Fibroblast of skin of right quadriceps (primary cell): ENCODE measurements at places on chromosomes 13 and 19.

- no peak for DNase-seq
Measured at GRCh38 chr13:98765996-98766519, 13.6 kb upstream of the SLC15A1 start.

GRCh38 chr19:18308948-18309325 lies 13.9 kb downstream of the LSM4 start:
- DNase-seq: no peak

DNA sequence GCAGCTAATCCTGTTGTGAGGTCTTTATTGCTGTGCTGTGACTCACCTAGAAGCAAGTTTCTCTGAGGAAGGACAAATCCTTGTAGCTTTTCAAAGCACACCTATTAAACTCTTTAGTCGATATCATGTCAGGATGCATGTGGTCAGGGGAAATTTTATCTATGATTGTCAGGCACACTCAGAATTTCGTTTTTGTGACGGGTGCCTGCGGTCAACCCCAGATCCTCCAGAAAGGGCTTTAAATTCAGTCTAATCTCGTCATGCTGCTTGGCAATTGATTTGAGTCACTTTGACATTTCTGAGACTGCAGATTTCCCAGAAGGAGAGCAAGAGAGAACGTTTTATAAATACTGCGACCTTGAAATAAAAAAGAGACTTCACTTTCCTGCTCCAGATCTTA lies 316.9 kb downstream of the FGF9 start:
- no peak for DNase-seq

GRCh38 chr13:19592657-19593180 lies 31.4 kb upstream of the TPTE2 start:
- no peak for DNase-seq

GRCh38 chr19:38686530-38686888 lies 39.1 kb downstream of the ACTN4 start:
- no peak for DNase-seq

DNA sequence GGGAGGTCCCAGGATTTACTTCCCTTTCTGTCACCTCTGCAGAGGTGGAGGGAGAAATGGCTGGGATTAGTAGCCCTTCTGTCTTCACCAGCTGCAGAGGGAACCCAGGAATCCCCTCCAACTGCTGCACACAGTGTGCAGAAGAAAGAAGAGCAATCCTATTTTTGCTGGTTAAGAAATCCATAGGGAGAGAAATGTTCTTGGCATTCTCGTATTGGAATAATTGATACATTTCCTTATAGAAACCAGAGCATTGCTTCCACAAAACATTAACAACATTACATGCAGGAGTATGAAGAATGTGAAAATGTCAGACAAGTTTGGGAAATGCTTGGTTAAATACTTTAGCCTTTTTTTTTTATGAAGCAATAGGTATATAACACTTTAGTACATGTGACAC lies 48.3 kb upstream of the KLF12 start:
- no peak for DNase-seq

- no peak for DNase-seq
Measured at GRCh38 chr19:17522988-17523872, 11.8 kb downstream of the PGLS start.

DNA sequence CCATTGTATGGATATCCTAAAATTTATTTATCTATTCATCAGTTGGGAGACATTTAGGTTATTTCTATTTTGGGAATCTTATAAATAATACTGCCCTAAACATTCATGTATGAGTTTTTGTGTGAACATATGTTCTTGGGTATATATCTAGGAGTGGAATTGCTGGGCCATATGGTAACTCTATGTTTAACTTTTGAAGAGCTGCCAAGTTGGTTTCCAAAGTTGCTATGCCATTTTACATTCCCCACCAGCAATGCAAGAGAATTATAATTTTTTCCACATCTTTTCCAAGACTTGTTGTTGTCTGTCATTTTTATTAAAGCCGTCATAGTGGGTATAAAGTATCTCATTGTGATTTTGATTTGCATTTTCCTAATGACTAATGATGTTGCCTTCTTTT lies 48.2 kb upstream of the CALM3 start:
- no peak for DNase-seq

GRCh38 chr13:41018602-41018948 lies 541 bp downstream of the ELF1 start:
- DNase-seq: no peak

GRCh38 chr13:38685974-38686576 lies 802 bp upstream of the FREM2 start:
- no peak for DNase-seq

GRCh38 chr19:1725100-1726064 lies 27.9 kb upstream of the ONECUT3 start:
- DNase-seq: peak; percentile 54

GRCh38 chr13:63409791-63410351 lies 1994.2 kb upstream of the PCDH20 start:
- peak; percentile 18 for DNase-seq

DNA sequence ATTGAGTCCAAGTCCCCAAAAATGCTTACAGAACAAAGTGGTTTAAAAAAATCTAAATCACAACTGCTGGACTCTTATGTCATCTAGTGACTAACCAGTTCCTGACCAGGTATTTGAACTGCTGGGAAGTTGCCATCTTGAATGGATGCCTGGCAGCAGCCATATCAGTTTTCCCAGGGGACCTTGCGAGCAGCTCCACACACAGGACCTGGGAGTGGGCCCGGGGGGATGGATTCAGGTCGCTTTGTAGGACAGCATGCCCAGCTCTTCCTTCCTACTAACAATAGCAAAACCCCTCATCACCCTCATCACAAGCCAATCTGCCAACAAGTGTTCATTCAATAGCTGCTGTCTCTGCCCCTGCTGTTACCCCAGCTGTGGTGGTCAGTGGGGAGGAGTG lies 65.3 kb downstream of the KCTD15 start:
- no peak for DNase-seq

- peak; percentile 20 for DNase-seq
Measured at GRCh38 chr19:3274942-3275582, 50.6 kb downstream of the CELF5 start.

GRCh38 chr13:70255406-70255991 lies 147.2 kb upstream of the KLHL1 start:
- no peak for DNase-seq

DNA sequence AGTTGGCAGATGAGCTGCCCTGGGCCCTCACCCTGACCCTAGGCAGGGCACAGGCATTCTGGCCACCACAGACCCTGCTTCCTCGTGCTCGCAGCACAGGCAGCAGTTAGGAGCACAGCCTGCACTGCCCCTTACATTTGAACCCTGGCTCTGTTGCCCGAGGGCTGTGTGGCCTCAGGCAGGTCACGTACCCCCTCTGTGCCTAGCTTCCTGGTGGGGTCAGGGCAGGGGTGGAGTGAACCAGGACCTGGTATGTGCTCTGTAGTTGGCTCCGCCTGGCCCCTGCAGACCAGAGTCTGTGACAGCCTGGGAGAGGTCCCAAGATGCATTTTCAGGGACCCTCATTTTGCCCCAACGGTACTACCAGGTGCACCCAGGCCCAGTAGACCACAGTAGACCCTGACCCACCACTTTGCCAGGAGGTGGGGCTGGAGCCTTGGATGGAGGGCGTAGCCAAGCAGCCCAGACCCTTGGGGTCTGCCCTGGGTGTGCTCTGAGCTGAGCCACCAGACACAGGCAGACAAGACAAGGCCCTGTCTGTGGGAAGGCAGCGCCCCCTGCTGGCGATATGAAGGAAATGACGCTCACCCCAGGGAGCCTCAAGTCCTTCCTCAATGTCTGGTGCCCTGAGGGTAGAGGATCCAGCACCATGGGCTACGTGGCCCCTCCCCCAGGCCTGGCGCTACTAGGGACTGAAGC lies 9.1 kb downstream of the LYL1 start:
- DNase-seq: peak; percentile 84
